ENCODE measurements at places on chromosomes 6 and 20.

DNA sequence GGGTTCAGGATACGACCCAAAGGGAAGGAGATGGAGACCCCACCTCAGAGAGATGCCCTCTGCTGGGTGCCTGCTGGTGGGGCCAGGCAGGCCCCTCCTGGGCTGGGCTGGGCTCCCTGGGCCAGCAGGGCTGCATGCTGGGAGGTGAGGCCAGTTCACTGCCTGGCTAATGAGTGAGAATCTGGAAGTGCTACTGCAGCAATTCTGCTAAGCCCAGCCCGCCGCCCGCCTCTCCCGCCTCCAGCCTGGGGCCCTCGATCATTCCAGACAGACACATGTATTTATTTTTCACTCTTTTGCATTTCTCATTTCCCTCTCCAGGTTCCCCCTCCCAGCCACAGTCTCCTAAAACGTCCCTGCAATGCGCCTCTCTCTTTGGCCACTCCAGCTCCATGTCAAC lies 79.6 kb downstream of the CDH22 start:
- DNase-seq: no peak

DNA sequence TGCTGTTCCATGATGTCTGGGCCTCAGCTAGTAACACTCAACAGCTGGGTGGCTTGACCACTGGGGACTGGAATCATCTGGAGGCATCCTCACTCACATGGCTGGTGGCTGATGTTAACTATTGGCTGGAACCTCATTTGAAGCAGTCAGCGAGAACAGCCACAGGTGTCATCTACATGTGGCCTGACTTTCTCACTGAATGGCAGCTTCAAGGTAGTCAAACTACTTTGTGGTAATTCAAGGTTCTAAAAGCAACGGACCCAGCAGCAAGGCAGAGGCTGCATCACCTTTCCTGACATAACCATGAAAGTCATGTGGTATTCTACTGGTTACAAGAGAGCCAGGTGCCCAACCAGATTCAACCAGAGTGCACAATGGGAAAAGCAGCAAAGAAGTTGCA lies 115.9 kb upstream of the DST start:
- DNase-seq: no peak

DNA sequence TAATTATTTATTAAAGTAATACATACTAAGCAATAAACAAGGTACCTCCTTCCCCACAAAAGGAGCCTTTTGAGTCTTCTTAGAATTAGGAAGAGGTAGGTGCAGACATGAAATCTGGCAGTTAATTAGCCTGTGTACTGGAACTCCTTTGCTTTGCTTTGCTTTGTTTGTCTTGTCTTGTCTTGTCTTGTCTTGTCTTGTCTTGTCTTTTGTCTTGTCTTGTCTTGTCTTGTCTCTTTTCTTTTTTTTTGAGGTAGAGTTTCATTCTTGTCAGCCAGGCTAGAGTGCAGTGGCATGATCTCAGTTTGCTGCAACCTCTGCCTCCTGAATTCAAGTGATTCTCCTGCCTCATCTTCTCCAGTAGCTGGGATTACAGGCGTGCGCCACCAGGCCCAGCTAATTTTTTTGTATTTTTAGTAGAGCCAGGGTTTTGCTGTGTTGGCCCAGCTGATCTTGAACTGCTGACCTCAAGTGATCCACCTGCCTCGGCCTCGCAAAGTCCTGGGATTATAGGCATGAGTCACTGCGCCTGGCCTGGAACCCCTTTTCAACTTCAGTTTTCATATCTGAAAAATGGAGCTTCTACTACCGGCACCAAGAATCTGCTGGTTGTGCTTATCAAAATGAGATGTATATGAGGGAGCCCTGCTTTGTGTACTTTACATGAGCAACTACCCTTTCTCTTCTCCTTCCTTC lies 301.2 kb downstream of the CDKAL1 start:
- no peak for DNase-seq

GRCh38 chr20:45039475-45039820 lies 61.5 kb downstream of the KCNS1 start:
- DNase-seq: no peak

DNA sequence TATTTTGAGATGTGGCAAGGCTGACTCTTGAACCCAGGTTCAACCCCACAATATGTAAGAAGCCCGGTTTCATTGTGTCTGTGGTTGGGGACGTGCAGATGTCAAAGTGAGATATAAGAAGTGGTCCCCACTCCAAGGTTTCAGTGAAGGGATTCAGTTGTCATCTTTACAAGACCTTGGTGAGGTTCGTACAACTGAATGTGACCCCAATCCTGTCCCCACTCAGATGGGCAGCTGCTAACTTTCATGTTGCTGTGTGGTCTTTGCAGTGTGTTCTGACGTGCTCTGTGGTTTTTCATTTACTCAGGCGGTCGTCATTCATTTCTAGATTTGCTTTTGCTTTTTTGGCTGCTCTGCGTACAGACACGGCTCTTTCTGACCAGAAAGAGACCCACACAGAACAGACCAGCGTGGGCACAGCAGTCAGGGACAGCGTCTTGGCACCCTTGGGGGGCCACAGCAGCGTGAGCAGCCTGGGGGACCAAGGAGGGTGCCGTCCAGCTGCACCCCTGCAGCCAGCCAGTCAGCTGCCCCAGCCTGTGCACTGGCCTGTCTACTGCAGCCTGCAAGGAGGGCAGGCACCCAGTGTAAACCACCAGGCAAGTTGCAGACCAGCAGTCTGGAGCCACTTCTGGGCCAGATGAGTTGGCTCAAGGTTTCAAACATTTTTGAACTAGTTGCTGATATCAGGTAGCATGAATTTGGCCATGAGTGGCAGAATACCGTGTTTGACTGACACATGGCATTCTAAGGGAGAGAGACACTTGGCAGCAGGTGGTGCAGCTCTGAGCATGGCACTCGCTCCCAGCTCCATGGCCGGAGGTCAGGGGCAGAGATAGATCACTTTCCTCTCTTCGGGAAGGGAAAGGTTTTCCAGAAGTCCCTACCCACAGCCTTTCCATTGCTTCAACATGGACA lies 49.4 kb upstream of the IRF4 start:
- no peak for DNase-seq

GRCh38 chr6:35178012-35178411 lies 35.7 kb upstream of the SCUBE3 start:
- DNase-seq: no peak

GRCh38 chr20:38725931-38726803 lies 1.9 kb downstream of the SLC32A1 start:
- DNase-seq: peak; percentile 58

- DNase-seq: no peak
Measured at GRCh38 chr6:47822856-47823554, 41.2 kb downstream of the OPN5 start.

DNA sequence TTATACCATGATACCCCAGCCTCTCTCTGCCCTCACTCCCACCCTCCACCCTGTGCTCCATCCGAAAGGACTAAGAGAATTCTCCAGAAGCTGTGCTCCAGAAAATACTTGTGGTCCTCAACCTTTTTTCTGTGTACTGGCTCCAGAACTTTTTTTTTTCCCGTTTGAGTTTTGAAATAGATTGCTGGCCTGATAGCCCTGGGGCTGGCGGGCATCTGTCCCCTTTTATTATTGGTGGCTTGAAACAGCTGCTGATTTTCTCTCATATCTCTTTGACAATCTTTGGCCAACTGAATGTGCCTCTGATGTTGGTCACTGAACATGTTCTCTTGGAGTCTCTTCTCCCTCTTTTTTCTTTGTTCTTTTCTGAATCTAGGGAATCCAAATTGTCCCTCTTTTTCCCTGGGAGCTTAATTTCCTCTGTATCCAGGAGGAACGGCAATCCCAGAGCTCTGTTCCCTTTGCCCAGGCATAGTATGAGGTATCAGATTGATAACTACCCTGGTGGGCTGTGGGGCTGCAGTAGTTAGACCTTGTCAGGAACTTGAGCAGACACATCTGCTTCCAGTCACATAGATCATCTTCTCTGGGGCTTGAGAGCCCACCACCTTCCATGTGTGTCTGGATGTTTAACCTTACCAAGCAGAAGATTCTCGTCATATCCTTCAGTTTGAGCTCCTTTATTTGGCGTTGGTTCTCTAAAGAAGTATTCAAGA lies 1.6 kb downstream of the PPARD start:
- no peak for DNase-seq

- DNase-seq: no peak
Measured at GRCh38 chr6:126541806-126542491, 202.0 kb downstream of the CENPW start.
